ENCODE measurements at places on chromosomes 7 and 10.

GRCh38 chr10:56360583-56360966 lies 484 bp downstream of the ZWINT start:
- DNase-seq: no peak

DNA sequence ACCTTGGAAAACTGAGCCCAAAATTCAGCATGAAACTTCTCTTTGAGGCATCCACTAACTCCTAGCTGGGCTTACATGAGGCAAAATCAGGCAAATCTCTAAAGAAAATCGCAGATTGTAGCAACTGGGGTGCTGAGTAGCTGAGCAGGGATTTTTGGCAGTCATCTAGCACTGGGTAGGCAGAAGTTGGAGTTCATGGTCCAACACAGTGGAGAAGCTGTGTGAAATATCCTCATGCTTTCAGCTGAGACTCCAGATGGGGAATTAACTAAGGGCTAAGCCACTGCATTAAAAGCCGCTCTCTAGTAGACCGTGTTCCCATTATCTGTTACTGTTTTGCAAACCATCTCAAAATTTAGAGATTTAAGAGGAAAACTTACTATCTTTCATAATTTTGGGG lies 240.1 kb upstream of the PHYHIPL start:
- DNase-seq: no peak

DNA sequence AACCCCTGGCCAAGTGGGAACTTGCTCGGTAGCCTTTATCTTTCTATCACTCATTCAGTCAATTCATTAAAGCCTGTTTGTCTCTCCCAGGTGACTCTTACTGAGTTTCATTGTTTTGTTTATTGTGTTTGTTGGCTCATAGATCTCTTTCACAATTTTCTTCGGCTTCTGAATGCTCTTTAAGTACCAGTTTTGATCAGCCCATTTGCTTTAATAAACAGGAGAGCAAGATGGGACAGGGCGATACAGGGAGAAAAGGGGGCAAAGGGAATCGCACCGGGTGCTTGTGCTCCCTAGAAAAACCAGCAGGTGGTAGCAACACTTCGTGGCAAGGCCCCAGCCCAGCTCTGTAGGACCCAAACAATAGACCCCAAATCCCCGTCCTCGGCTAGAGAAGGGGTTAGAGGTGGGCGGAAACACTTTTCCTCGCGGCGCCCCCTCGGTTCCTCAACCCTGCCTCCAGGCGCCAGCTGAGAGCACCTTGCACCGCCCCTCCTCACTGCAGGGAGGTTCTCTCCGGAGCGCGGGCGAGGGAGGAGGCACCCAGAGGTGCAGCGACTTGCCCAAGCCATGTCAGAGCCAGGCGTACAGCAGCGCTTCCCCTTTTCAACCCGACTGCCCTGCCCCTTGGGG lies 1.0 kb upstream of the EPHB6 start:
- peak; percentile 43 for DNase-seq

DNA sequence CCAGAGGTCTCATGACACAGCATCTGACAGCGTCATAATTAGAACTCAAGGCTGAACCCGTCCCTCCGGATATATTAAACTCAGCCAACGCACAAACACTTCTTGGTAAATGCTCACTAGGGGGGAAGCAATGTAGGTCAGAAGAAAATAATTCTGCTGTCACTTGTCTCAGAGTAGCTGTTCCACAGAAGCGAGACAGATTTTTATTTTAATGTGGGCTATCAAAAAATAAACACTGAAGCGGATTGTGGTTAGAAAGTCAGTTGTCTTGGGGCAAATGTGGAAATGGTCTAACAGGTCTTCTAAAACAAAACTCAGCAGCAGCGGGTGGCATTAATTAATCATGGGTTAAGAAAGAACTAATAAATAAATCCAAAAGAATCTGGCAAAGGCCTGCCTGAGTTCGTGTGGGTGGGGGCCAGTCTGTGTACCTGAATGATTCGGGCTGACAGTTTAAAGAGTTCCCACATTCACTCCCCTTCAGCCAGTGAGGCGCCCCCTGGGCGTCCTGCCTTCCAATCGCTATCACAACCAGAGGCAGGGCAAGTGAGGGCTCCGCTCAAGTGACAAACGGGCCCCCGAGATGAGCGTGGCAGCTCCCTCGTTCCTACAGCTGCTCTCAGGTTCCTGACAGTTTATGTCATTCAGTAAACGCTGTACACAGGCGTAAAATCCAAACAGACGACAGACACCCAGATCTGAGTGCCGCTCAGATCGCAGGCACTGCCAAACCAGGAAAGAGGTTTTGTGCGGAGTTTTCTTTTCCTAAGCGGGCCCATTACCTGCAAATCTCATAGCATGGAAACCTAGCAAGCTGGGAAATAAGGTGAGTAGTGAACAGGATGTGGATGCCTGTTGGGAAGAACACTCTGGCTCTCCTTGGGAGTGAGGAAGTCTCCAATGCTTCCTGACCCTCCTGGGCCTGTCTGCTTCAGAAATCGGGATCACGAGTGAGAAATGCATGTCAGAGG lies 52.9 kb downstream of the NRAP start:
- DNase-seq: no peak

DNA sequence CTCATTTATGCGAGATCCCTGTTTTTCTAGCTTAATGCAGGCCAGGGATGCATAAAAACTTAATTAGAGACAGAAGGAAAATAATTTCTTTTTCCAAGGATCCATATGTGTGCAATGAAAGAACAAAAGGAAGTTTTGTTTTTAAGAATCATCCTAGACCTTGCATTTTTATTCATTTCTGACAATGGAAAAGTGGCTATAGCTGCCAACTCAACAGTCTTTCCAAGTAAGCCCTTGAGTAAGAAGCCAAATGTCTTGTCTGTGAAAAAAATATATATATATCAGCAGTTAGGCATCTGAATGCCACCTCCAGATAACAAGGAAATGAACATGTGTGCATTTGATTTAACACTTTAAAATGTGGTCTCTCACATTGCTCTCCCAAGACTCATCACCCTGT lies 1397.6 kb downstream of the GATA3 start:
- DNase-seq: no peak

GRCh38 chr7:1040790-1041189 lies 3.6 kb upstream of the GPR146 start:
- DNase-seq: no peak

- no peak for DNase-seq
These were observed 33.2 kb upstream of the PAPSS2 start for GRCh38 chr10:87626422-87626892.

DNA sequence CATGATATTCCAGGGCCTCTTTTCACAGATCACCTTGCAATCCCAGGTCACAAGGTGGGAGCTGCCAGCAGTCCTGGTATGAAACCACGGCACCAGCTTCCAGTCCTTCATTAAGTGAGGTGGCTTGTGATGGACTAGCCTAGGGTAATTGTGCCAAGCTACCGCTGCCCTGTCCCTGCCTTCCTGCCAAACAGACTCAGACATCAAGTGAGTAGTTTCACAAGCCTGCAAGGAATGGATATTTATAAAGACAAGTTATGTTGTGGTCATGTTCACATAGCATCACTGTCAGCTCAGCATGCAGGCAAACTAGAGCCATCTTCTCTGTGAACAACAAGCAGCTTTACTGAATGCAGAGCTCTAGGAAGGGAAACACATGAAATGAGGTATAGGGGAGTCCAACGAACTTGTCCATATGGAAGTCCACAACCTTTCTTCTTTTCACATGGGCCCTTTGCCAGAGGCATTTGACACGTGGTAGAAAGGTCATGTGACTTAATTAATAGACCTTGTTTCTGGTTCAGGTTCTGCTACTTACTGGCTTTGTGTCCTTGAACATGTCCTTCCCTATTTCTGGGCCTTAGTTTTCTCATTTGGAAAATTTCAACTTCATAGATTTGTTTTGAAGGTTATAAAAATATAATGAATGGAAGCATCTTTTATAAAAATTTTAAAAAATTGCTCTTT lies 1061.2 kb downstream of the KCNMA1 start:
- no peak for DNase-seq

- no peak for DNase-seq
These were observed 115.1 kb downstream of the C10orf105 start for GRCh38 chr10:71604324-71605018.

DNA sequence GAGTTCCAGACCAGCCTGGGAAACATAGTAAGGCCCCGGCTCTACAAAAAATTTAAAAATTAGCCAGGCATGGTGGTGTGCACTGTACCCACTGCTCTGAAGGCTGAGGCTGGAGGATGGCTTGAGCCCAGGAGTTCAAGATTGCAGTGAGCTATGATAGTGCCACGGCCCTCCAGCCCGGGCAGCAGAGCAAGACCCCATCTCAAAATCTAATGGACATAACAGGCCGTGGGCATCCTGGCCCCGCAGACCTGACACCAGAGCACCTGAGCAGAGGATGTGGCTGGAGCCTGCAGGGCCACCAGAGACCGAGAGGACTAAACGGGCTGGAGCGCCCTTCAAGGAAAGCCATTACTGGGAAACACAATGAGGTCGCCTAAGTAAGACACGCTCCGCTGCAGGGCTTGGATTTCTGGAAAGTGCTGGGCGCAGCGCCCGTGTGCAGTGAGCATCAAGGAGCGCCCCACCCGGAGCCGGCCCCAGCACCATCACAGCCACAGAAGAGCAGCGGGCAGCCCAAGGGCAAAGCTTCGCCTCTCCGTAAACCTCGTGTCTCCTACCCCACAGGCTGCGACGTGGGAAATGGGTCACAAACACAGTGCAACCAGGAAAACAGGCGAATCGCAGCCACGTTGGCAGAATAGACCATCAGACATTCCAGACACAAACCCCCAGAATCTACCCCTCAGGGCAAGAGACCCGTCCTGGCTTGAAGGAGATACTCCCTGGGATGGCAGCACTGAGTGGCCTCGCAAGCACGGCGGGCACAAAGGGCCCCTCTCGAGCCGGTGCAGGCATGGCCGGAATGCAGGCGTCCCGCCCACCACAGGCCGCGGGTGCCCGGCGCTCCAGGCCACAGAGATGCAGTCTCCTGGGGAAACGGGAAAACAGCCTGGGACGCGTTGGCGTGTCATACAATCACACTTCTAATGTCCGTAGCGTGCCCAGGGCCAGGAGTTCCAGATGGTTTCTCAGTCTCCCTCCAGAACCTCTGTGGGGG lies 4.9 kb downstream of the RADIL start:
- DNase-seq: no peak

DNA sequence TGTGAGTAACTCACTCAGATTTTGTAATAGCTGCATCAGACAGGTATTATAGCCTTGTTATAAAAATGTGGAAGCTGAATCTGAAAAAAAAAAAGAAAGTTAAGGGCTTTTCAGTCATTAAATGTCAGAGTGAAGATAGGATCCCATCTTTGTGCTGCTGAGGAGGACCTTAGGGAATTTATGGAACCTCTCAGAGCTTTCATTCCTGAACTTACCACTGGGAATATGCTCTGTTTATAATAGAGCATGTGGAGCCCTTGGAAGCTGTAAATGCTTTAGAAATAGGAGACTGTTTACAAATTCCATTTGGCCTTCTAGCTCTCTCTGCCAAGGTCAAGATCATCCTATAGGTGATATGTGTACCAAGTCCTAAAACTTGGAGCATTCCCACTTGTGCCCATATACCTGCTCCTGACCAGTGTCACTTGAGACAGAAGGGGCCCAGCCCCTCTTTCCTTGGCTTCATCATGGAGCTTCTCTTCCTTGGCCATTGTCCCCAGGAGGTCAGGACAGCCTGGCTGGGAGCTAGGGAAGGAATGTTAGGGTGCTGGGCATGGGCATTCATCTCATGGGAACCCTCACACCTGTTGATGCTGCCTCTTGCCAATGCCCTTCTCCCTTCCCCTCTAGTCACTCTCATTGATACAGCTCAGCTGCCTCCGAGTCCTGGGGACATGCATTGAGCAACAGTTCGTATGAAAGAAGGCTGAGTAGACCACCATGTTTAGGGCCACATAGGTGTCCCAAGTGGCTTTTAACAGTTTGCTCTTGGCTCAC lies 105.3 kb downstream of the LRRC18 start:
- DNase-seq: no peak

GRCh38 chr7:130150587-130150986 lies 54.6 kb downstream of the TMEM209 start:
- no peak for DNase-seq

DNA sequence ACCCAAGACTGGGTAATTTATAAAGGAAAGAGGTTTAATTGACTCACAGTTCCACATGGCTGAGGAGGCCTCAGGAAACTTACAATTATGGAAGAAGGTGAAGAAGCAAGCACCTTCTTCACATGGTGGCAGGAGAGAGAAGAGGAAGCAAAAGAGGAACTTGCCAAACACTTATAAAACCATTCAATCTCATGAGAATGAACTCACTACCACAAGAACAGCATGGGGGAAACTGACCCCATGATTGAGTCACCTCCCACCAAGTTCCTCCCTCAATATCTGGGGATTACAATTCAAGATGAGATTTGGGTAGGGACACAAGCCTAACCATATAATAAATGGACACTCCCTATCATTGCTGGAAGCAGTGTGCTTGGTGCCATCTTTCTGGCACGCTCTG lies 506.3 kb downstream of the CALN1 start:
- DNase-seq: no peak

DNA sequence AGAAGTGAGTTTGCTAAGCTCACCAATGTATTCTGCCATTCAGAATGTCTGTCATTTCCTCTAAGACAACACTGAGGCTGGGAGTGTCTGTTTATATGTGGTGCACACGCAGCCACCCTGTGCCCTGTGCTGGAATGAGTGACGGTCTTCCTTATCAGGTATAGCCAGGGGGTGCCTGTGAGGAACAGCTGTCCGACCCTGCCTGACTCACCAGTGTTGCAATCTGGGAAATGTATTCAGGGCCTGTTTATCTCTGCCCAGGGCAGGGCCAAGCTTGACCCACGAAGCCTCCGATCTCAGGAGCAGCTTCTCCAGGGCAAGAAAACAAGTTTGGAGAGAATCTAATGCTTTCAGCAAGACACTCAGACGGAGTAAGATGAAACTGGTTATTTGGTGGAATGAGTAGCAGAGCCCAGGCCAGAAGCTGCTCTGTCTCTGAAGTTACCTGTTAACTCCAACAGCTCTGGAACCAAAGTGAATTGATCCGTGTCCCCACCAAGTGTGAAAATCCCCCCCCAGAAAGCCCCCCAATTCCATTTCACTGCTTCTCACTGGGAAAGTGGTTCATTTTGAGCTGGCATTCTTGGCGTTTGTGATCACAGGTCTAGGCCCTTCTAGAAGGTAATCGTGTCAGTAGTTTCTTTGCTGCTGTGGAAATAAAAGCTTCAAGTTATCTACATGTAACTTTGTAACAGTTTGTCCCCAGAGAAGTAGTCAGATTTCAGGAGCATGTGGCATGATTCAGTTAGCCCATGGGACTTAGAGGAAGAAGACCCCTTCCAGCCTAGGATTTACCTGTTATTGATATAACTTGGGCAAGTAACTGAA lies 6.1 kb upstream of the UBE2H start:
- no peak for DNase-seq

GRCh38 chr7:41847606-41848005 lies 144.7 kb upstream of the INHBA start:
- no peak for DNase-seq

- no peak for DNase-seq
These were observed 48.9 kb downstream of the TMEM178B start for GRCh38 chr7:141122736-141123135.

GRCh38 chr10:95268438-95268837 lies 22.4 kb downstream of the PDLIM1 start:
- DNase-seq: no peak

All from stimulated activated CD8-positive, alpha-beta memory T cell treated with anti-CD3 and anti-CD28 coated beads, Interleukin-12 subunit alpha, Interleukin-12 subunit beta, amount 100 ng/mL, for 4 hours (primary cell).